ENCODE measurements at places on chromosomes 1 and 21.

GRCh38 chr1:23452011-23452411, 27.5 kb upstream of the TCEA3 start:
- no peak for DNase-seq

- peak; percentile 81 for DNase-seq
These were observed 34.6 kb downstream of the TGFBR3 start for GRCh38 chr1:91851130-91852010.

DNA sequence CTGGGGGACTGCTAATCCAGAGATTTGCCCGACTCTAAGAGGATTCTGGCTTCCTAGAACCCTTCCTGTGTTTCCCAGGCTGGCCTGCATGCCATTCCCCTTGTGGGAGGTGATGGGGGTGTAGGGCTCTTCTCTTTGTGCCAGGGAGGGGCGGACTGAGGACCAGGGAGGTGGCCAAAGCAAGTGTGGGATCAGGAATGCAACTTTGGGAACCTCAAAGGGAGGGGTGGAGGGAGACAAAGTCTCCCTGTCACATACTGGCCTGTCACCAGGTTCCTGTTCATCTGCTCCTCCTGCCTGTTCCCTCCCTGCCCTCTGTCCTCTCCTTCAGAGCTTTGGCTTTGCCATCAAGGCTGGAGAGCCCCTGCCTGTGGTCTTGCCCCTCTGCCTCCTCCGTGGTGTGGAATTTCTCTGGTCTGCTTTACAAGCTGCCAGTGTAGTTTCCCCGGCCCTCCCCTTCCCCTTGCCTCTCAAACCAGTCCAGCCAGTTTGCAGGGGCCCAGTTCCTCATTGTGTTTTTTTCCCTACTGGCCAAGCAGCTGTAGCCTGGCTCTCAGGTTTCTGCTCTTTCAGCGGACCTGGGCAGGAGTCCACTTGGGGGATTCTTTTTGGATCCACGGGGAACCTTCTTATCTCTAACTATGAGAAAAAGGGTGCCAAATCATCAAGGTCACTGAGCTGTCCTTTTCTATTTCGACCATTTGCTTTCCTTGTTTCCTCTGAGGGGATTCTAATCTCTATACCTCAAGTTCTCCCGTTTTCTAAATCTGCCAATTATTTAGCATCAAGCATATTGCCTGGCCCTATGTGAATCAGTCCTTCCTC, 1.8 kb downstream of the CGN start:
- DNase-seq: no peak

DNA sequence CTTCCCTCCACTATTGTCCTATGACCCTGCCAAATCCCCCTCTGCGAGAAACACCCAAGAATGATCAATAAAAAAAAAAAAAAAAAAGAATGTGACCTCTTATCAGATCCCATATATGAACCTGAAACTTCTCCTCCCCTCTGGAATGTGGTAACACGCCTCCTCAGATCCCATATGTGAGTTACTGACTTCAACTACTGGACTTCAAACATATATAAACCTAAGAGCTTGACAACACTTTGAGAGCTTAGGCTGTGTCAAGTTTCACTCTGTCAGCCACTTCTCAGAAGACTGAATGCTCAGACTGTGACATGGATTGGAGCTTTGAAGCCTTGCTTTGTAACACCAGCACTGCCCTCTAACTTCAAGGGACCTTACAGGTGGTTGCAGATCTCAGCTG, 148.4 kb downstream of the COP1 start:
- no peak for DNase-seq

GRCh38 chr21:14215971-14216641, at the start of gene RBM11:
Gene RBM11, plus strand, starts transcription at chr21:14216157. Its CDS starts 30 bp downstream, at chr21:14216187.
- DNase-seq: peak; percentile 13
